ENCODE measurements at places on chromosomes 6 and 20.
A peak's percentile ranks its signal among the peaks of the same experiment; 100 is the strongest.

DNA sequence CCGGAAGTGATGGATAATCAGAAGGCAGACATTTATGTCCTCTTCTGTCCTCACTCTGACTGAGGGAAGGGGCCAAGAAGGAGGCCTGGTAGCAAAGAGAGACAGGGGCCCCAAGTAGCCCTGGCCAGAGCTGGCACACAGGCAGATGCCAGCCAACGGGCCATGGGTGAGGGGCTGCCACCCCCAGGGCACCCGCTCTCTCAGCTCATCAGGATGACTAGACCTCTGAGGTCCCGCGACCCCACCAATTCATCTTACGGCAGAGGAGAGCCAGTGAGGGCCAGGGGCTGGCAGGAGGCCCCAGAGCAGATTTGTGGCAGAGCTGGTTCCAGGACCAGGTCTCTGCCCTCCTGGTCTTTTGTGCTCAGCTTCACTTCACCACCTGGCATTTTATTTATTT is 43.1 kb upstream of the MDFI start:
- no peak for DNase-seq

- peak; percentile 73 for DNase-seq
Measured at GRCh38 chr20:1336699-1337367, 7.9 kb upstream of the SDCBP2 start.

- DNase-seq, result no peak
Measured at GRCh38 chr6:324729-325125, 32.4 kb downstream of the DUSP22 start.

DNA sequence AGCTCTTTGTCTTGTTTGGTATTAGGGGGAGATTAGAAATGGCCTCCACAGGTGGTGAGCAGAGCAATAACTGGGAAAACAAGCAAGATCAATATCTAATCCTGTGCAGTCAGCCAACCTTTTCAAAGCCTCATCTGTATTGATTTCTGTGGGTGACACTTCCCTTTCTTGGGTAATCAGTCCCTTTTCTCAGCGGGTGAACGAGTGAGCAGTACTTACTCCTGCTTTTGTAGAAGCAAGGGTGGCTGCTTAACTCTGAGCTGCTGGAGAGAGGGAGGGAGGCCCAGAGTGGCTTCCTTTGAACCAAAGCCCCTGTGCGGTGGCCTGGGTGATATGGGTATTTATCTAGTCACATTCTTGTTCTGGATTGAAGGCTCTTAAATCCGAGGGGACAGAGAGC is 254.8 kb upstream of the CHD6 start:
- no peak for DNase-seq

DNA sequence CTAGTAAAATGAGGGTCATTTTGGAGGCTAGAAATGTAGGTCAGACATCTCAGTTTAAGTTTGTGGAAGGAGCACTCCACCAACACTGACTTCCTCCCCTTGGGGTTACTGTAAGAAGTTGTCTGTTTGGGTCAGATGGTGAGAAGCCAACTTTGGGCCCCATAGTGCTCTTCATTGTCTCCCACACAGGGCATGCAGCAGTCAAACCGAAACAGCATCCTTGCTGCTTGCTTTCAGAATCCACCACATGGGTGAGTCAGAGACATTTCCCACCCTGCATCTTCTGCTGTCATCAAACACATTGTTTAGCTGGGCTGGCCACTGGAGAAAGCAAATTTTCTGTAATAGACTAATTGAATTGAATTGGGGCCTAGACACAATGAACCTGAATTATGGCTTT is 16.8 kb downstream of the IL17F start:
- DNase-seq, result no peak

DNA sequence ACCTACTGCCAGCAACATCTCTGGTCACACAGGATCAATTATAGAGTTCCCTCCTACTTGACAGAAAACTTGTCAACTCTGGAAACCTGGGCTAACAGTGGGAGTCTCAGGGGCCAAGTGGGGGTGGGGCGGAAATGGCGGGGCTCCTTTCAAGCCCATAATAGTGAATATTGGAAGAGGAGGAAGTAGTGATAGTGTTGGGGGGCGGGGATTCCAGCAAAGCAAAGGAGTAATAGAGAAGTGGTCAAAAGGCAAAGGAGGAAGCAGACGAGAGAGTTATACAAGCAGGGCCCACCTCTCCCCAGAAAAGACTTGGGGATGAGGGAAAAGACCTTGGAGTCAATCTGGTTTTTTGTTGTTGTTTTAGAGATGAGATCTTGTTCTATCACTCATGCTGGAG is 2.1 kb downstream of the DEF6 start:
- DNase-seq, result peak; percentile 64

DNA sequence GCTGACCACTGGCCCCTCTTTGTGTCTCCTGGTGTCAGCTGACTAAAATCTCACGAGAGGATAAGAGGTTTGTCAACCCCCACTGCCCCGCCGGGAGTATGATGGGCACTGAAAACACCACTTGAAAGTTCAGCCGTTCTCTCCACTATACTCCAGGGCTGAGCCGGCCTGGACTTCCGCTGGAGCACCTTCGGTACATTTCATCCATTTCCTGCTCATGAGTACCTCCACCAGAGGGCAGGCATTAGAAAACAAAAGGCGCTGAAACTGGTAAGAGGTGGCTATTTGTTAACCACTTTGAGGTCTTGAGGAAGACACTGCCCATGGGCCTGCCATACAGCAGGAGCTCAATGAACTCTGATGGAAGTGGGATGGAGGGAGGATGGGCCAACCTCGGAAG is 17.9 kb upstream of the ANKRD60 start:
- no peak for DNase-seq

DNA sequence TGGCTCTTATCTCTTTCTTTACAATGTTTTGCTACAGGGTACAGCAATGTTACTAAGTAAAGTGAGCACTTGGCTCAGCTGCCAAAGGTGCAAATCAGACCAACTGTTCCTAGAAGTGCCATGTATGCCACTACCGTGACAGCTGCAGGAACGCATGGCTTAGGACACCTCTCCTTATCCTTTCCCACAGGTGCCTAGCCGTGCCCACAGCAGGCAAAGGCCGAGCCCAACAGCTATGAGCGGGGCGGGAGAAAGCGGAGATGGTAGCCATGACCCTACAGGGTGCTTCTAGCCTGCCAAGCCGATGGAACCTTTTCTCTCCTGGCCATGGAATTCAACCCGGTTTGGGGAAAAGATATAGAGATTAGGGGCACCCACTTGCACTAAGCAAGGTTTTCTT is 97.1 kb downstream of the FAXC start:
- no peak for DNase-seq

DNA sequence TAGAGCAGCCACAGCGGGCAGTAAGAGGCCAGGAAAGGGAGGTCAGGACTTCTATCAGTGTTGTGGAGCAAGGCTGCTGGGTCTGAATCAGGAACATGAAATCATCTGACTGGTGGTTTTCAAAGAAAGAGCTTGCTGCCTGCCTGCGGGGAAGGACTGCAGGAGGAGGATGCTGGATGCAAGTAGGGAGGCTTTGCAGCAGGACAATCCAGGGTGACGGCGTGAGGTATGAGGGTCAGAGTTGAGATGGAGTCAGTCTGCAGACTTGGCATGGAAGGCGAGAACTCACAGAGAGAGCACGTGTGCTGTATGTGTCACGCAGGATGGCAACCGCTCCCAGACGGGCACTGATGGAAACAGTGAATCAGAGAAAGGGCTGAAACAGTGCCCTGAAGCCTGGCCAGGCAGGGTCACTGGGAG is 59.2 kb upstream of the CD93 start:
- no peak for DNase-seq

DNA sequence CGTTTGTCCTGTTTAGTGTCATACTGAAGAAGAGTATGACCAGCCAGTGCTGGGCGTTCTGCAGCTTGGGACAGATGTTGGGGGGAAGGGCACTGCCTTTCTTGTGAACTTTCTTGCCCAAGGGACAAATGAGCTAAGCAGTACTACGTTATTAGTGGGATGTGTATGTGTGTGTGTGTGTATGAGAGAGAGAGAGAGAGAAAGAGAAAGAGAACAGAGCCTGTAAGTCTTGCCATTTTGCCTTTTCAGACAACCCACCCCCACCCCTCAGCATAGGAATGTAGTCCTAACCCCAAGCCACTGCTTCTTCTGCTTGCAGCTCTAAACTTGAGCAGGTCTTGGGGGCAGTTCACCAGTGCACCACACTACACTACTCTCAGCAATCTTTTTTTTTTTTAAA is 45.5 kb downstream of the E2F3 start:
- DNase-seq, result no peak

GRCh38 chr6:45156075-45156474 is 172.1 kb upstream of the RUNX2 start:
- no peak for DNase-seq

DNA sequence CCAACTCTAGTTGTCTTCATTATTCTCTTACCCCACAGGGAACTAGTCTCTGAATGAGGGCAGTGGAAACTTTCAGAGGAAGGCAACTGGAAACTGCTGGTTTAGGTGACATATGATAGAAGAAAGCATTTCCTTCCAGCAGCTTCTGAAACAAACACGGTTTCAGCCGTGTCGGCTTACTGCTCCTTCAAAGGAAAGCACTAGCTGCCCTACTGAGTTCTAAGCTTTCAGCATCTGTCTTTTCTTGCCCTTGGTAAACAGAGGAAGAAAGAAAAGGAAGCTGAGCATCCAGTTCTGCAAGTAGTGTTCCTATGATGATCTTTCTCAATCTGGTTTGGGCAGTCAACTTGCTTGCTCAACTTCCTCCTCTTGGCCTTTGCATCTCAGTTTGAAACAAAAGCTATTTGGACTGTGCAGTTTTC is 117.5 kb upstream of the CEP85L start:
- DNase-seq, result no peak

GRCh38 chr20:24698189-24698588 is 228.8 kb downstream of the SYNDIG1 start:
- DNase-seq, result no peak

DNA sequence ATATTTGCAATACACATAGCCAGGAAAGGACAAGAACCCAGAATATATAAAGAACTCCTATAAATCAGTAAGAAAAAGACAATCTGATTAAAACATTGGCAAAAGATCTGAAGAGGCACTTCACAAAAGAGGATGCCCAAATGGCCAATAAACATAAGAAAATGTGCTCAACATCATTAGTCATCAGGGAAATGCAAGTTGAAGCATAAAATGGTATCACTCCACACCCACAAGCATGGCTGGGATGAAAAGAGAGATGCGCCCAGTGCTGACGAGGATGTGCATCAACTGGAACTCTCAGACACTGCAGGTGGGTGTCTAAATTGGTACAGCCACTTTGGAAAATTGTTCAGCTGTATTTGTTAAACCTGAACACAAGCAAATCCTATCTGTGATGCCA is 42.4 kb upstream of the MLN start:
- no peak for DNase-seq

GRCh38 chr20:49483018-49483695 is 689 bp upstream of the KCNB1 start:
- DNase-seq, result no peak

- DNase-seq, result no peak
Measured at GRCh38 chr6:29294499-29294914, 7.0 kb upstream of the OR14J1 start.

- DNase-seq, result no peak
Measured at GRCh38 chr20:5369629-5370028, 52.9 kb upstream of the PROKR2 start.

DNA sequence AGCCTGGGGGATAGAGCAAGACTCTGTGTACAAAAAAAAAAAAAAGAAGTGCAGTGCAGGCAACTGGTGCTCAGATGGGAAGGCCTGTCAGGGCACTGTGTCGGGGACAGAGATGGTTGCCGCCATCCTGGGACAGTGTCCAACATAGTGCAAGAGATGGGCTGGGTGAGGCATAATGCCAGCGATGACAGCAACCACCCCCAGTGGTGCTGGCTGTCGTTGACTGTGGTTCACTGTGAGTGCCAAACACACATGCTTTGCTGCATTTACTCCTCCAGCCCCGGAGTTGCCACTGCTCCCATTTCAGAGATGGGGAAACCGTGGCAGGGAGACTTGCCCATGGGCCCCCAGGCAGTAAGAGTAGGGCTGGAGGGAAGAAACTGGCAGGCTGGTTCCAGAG is 5.2 kb upstream of the C20orf203 start:
- DNase-seq, result peak; percentile 53

DNA sequence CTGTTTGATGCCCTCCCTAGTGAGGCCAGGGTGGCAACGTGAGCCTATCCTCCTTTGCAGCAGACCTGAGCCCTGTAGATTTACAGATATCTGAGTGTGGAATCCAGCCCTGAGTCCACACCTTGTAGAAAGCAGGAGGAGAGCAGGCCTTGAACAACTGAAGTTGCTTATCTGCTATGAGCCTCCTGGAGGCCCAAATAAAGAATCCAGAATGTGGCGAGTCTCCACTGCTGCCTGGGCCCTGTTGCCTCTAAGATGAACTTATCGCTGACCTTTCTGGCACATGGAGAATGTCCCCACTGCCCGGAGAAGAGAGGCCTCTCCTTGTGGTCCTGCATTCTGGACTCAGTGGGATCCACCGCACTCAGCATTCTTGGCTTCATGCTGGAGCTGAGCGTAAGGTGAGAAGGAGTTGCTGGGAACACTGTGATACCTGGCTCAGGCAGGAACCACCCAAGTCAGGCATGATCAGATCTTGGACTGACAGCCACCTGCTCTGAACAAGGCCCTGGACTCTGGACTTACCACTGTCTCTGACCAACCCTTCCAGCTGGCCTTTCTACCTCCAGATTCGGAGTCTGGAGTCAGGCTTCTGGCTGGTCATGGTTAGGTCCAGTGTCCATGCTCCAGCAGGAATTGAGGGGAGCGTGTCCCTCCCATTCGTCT is 5.8 kb upstream of the MANBAL start:
- DNase-seq, result no peak

DNA sequence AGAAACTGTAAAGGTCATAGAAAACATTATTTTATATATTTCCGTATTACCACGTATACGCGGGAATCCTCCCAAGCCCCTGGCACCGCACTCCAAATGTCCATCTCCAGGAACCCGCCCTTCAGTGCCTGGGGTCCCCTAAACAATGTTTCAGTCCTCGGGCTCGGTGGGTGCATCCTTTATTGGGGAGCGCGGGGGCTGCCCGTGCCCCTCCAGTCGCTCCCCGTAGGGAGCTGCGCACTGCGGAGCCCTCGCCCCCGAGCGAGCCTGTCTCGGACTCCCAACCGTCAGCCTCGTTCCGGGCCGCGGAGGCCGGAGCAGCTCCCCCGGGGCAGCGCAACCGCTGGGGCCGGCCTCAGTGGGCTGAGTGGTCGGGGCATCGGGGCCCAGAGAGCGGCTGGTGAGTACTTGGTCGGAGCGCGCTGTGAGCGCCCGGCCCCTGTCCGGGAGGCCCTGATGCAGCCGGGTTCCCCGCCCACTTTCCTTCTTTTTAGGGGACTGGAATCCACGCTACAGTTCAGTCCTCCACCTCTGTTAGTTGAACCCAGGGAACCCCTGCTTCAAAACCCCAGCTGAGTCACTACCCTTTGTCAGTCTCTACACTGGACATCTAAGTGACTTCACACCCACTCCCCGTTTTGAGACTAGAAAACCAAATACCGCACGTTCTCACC is at the start of gene DNAH8:
DNAH8 (plus strand) TSS at position 296 of the 674 bp plus-strand sequence. CDS start 7,499 bp downstream, outside the sequence.
- DNase-seq, result no peak

- DNase-seq, result peak; percentile 75
Measured at GRCh38 chr20:1894471-1894950, 696 bp upstream of the SIRPA start.

GRCh38 chr6:157263146-157263545 is 60.2 kb downstream of the TMEM242 start:
- DNase-seq, result no peak

GRCh38 chr20:48684501-48685041 is 143.2 kb downstream of the PREX1 start:
- DNase-seq, result no peak

GRCh38 chr6:89387516-89388201 is 24.4 kb downstream of the RRAGD start:
- DNase-seq, result no peak

- DNase-seq, result no peak
Measured at GRCh38 chr6:69624944-69625343, 171.9 kb downstream of the LMBRD1 start.

All from head of caudate nucleus (tissue), 42 donors.